Activated CD4-positive, alpha-beta memory T cell treated with anti-CD3 and anti-CD28 coated beads, Interleukin-2, amount 10 ng/mL, durations not matched to agents 7 days and 5 days (primary cell): ENCODE measurements at places on chromosomes 7 and 10. TPM values are rescaled to one million over a fixed set of nuclear protein-coding genes. Genes with fewer than 3 reads are reported as not detected.

PRLHR gene
- not detected for total RNA-seq

ZDHHC16 gene
- 35.7 TPM for total RNA-seq

DNA sequence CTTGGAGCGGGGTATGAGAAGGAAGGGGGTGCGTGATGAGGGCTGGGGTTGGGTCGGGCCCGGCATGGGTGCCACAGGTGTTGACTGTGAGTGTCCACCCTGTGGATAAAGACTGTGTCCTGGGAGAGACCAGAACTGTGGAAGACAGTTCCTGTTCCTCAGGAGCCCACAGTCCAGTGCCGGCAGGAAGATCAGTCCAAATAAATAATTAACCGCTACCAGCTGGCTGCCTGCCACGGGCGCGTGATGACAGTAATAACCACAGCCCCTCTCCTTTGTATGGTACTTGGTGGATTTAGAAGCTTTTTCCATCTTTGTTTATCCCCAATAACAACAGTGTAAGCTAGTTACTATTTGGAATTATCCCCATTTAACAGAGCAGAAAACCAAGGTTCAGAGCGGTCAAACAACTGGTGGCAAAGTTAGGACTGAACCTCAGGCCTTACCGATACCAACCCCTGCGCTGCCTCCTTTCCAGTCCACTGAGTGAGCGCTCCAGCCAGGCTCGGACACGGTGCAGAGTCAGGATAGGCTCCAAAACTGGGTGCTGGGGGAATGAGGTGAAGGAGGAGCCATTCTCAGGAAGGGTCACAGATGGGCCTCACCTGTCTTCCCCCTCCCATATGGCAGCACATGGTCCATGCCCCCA is 5.1 kb downstream of the ZMIZ1 start:
- H3K36me3 ChIP-seq, result no peaks in the 10 kb centered on the region
- no peak overlapping the region for H3K27ac ChIP-seq
- peaks cover 7% of the 10 kb centered on the region for H3K4me1 ChIP-seq
- peaks cover 12% of the 10 kb centered on the region for H3K27me3 ChIP-seq

DNA sequence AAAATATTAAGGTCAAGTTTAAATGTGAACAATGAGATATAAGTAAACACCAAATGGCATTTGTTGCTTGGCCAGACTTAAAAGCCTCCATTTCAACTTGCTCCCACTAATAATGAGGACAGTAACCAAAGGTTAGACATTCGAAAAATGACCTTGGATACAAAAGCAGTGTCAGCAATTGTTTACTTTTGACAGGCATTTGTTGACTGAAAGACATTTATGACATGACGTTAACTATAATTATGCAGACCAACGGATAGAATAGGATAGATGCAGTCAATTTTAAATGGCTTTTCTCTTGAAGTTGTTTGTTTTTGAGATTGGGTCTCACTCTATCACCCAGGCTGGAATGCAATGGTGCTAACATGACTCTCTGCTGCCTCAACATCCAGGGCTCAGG is 6.3 kb upstream of the WNT16 start:
- H3K4me1 ChIP-seq, result no peaks in the 10 kb centered on the region
- no peak overlapping the region for H3K27ac ChIP-seq
- DNase-seq, result no peak
- no peaks in the 10 kb centered on the region for H3K36me3 ChIP-seq
